NCI-H345 (cell line): ENCODE measurements at places on chromosomes 3 and 15.

- no peak for DNase-seq
These were observed 151.6 kb downstream of the BBX start for GRCh38 chr3:107674371-107674770.

DNA sequence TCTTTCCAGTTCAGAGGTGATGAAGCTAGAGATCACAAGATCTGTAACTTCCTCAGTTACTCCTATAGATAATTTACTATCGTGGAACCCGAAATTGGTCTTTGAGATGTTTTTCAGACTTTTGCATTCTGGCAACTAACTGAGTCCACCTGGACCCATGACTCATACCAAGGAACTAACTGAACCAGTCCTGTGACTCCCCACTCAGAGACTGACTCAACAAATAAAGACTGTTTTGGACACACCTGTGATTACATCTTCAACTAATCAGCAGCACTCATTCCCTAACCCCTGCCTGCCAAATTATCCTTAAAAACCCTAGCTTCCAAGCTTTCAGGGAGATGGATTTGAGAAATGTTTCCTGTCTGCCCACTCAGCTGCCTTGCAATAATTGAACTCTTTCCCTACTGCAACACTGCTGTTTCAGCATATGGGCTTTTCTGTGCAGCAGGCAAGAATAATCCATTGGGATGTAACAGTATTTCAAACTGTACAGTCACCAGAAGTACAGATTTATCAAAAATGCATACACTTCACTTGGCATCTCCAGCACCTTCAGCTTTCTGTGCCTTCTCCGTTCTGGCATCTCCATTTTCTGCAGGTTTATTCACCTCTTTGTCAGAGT lies 57.7 kb downstream of the GATM start:
- DNase-seq, result no peak

DNA sequence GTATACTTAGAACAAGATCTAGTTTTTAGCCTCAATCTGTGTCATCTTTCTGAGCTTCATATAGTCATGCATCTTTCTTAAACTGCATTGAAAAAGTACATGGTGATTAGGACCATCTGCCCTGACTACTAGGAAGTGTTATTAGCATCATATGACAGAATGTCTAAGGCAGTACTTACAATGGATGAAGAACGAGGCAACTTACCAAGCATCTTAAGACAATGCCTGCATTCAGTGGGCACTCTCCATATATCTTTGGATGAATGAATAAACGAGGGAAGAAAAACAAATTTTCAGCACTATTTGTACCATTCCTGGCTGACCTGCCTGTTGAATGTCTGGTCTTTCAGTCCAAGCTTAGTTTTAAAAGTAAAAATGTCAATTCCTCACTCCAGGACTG lies 185.4 kb upstream of the EPHA3 start:
- DNase-seq, result no peak

- DNase-seq, result no peak
These were observed 876 bp upstream of the ZNF385D start for GRCh38 chr3:21751886-21752285.

GRCh38 chr15:85025516-85026251 lies 44.0 kb downstream of the PDE8A start:
- no peak for DNase-seq

DNA sequence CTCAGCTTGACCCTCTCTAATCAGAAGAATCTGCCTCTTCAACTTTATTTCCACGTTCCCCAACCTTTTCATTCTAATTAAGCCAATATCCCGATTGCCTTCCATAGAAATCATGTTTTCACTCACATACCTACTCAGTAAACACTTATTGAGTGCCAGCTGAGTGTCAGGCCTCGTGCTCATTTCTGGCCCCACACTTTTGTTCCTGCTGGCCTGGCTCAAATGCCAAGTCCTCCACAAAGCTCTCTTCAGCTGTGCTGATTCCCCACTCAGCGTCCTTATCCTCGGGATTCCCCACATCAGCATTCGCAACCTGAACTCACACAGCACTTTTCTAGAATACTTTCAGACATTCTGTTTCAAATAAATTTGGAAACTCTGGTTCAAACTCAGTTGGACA lies 68.9 kb downstream of the THBS1 start:
- DNase-seq, result no peak

GRCh38 chr3:128782282-128783146 lies 56.5 kb downstream of the RAB7A start:
- DNase-seq, result no peak

DNA sequence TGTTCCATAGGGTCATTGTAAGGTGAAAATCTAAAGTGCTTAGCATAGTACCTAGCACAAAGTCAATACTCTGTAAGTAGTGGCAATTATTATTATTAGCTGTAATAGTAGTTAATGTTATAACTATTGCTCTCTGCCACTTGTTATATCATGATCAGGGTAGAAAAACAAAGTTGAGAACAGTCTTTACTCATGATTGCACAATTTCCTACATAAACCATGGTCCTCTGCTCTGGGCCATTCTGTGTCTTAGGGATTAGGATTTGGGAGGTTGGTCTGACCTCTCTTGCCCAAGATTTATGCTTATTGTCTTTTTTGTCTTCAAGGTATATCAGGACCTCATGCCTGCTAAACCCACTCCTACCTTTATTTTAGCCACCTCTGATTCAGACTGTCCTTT lies 4.3 kb upstream of the LRRC58 start:
- DNase-seq, result no peak
